Right cardiac atrium (tissue), 5 donors: ENCODE measurements at places on chromosomes 3 and 15. TPM values are rescaled to one million over a fixed set of nuclear protein-coding genes. Genes with fewer than 3 reads are reported as not detected.

DNA sequence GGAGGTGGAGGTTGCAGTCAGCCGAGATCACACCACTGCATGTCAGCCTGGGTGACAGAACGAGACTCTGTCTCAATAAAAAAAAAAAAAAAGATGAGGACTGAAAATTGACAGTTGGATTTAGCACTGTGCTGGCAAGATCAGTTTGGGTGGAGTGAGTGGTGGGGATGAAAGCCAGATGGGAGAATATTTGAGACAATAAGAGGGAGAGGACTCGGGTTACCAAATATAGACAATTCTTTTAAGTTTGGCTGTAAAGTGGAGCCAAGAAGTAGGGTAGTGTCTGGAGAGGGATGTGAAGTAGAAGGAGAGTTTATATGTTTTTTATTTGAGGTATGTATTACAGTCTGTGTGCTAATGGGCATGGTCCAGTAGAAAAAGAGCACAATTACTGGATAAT lies 20.4 kb downstream of the TMOD3 start:
- no peak for DNase-seq

The STRA6 gene
- 0.58 TPM for total RNA-seq

GRCh38 chr3:149495581-149496125 lies 21.2 kb downstream of the TM4SF4 start:
- no peak for DNase-seq

- no peak for DNase-seq
These were observed 1071.6 kb downstream of the PLOD2 start for GRCh38 chr3:145089337-145089736.

The ACTL6A gene
- total RNA-seq = 18.9 TPM

- DNase-seq = no peak
These were observed 159.0 kb upstream of the TSC22D2 start for GRCh38 chr3:150248888-150249681.

- no peak for DNase-seq
These were observed 12.9 kb upstream of the XRN1 start for GRCh38 chr3:142460689-142461088.

DNA sequence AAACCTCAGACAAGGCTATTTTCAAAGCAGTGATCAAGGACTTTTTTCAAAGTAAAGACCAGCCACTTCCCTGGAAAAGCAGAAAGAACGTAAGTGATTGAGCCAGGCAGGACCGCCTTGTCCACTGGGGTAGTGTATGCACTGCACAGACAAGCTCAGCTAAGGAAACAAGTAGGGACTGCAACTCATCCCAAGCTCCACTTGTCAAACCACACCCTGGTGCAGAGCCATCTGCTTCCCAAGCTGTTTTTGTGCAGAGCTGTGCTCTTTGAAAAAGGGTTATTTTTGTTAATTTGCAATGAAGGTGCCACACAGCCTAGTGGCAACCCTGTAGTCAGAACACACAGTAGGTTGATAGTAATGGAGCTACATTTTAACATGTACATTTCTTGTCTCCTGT lies 193.3 kb downstream of the ADAMTS9 start:
- no peak for DNase-seq

The BNC1 gene
- total RNA-seq = 0.79 TPM

GRCh38 chr15:94286583-94286982 lies 55.2 kb downstream of the MCTP2 start:
- no peak for DNase-seq

GRCh38 chr15:74200412-74200815 lies 2.2 kb downstream of the STRA6 start:
- DNase-seq = peak; percentile 74

The NEK10 gene
- total RNA-seq = 9.8 TPM
